Hematopoietic multipotent progenitor cell treated with erythropoietin and hydrocortisone succinate and interleukin-3 and kit ligand, for 17 days (in vitro differentiated cells): ENCODE measurements at places on chromosomes 4 and X.

DNA sequence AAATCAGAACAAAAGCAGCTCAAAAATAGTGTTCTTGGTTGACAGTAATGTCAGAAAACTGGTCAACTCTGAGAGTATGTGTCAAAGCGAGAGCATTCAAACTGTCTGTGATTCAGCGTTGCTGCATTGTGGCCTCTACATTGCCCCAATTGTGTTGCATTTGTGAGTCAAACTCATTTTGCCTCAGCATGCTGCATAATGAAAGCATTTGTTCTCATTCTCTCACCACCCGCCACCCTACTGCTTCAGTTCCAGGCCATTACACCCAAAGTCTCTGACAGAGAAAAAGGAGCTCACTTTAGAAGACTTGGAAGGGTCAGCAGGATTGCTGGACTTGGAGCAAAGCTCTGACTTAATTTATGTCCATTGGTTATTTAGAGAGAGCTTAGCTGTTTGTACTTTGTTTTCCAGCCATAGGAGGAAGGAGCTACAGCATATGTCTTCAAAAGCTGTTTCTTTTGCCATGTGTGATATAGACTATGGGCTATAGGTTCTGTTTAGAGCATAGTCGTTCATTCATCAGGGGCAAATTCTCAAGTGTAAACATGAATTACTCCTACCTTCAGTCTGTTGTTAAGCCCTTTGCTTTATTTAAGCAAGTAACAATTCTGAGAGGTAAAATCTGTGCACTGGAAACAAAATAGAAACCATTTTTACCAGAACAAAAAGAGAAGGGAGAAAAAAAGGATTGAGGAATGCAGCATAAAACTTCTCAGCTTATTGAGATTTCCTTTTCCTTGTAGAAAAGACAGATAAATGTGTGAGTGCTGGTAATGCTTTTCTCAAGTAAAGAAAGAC, 153.4 kb upstream of the ANK2 start:
- DNase-seq: no peak

DNA sequence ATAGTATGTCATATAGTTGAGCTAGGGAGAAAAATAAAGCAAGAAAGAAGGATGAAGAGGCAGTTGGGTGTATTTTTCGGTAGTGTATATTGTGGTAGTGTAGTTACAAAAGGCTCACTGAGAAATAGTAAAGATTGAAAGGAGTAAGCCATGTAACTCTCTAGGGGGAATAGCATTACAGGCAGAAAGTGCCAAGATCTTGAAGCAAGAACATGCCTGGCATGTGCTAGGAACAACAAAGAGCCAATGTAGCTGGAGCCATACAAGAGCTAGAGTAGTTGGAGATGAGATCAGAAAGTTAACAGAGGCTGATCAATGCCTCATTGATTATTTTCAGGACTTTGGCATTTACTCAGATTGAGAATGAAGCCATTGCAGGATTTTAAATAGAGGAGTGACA, 3.0 kb downstream of the ABCE1 start:
- DNase-seq: no peak

DNA sequence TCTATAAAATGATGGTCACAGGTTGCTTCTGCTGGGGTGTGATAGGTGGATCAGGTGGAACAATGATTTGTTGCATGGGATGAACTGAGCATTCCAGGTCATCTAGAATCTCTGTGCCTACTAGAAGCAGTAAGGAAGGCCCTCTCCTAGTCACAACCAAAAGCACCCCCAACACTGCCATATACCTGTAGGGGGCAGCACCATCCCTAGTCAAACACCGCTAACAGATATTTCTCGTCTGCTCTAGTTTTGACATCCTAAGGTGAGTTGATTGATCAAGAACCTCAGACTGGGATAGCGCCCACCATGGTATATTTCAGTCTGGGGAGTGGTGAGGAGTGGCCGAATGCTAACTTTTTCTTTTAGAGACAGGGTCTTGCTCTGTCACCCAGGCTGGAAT, 160.2 kb downstream of the NHS start:
- no peak for DNase-seq

DNA sequence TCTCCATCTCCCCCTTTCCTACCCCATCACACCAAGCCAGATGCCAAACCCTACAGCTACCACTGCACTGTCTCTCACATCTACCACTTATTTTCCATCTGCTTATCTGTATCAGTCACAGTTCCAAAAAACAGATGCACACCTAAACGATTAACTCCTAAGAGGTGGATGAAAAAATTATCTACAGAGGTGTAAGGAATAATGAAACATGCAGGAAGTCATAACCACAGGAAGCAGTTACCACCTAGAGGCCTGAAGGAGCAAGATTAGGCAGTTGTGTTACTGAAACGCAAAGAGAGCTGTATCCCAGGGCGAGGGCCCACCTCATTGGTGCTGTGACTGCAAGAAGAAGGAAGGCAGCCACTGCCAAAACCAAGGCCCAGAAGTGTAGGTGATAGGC, 87.8 kb upstream of the FAM241A start:
- DNase-seq: no peak

GRCh38 chr4:24482871-24483270, 101.5 kb downstream of the DHX15 start:
- no peak for DNase-seq

DNA sequence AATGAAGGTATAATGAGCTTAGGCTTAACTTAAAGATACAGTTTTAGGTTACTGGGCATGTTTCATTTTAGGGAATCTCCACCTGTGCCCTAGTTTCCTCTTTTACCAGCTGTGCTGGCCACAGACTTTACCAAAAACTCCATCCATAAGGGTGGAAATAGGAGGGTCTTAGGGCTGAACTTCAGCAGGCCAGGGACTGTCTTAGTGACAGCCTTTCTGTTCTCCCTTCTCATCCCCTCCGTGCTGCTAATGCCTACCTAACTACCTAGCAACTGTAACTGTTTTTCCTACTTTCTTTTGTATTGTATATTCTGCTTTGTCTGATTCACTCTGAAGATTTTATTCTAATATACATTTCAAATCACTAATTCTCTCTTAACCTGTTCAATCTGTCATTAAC, 1375.3 kb downstream of the PCDH18 start:
- DNase-seq: no peak

DNA sequence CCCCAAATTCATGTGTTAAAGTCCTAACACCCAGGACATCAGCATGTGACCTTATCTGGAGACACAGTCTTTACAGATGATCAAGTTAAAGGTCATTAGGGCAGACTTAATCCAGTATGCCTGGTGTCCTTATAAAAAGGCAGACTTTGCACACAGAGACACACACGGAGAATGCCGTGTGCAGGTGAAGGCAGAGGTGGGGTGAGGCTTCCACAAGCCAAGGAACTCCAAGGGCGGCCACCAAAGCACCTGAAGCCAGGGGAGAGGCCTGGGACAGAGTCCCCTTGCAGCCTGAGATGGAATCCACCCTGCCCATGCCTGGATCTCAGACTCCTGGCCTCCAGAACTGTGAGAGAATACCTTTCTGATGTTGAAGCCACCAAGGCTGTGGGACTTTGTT, 26.1 kb upstream of the SORCS2 start:
- no peak for DNase-seq

DNA sequence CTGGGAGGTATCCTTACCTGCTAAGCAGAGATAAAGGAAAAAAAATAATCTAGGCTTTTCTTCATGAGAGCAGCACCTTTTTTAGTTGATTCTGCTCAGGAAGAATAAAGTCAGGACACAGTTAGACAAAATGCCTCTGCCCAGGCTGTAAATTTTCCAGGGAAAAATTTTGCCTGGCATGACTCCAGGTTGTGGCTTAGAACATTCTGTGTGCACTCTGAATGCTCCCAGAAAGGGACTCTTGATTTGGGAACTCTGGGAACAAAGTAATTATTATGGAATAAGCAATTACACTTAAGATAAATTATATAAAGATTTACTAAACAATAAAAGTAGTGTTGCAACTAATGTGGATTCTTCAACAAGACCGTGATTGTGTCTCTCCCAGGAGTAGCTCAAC, 826.2 kb upstream of the TENM3 start:
- no peak for DNase-seq

- no peak for DNase-seq
These were observed 23.3 kb upstream of the MTM1 start for GRCh38 chrX:150544835-150545770.

DNA sequence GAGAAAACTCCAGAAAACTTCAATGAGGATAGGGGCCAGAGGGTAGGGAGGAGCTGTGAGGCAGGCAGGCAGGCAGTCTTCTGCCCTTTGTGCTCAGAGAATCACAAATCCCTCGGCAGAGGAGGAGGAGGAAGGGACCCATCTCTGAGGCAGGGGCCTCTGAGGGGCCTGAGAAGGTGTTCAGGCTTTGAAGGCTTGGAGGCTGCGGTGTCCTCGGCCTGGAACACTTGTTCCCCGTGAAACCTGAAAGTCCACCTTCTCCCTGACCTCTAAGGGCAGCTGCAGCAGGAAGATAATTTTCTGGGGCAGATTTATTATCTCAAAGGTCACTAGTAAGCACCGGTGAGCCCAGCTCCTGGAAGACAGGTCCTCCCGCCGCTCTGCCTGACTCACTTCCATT, 200.3 kb upstream of the BCOR start:
- DNase-seq: no peak

GRCh38 chr4:161601011-161601410, 562.8 kb downstream of the FSTL5 start:
- no peak for DNase-seq

DNA sequence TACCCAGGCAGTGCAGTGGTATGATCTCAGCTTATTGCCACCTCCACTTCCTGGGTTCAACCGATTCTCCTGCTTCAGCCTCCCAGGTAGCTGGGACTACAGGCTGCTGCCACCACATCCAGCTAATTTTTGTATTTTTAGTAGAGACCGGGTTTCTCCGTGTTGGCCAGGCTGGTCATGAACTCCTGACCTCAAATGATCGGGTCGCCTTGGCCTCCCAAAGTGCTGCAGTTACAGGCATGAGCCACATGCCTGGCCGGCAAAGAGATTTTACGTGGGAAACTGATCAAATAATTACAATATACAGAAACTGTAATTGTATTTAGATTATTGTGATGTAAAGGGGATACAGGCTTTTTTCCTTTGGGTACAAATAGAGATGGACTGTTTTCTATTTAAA, 33.7 kb downstream of the RBPJ start:
- no peak for DNase-seq

- no peak for DNase-seq
These were observed 100.3 kb downstream of the SLC34A2 start for GRCh38 chr4:25755911-25756310.

GRCh38 chrX:20884565-20884964, 489.7 kb upstream of the CNKSR2 start:
- DNase-seq: no peak

DNA sequence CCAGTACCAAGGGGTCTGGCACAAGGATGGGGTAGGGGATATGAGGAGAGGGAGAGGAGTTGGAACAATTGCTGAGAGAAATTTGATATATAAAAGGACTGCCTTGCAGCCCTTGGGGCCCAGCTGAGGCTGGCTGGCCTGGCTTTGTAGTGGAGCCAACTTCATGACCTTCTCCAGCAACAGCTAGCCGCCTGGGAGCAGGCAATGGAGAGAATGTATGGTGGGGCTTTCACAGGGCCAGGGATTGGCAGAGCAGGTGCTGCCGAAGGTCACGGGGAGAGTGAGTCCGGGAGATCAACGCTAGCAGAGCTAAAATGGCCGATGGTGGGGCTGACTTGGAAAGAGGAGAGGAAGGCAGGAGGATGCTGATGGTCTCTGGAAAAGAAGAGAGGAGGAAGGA, 120.4 kb upstream of the SMIM10 start:
- DNase-seq: no peak

- DNase-seq: no peak
These were observed 11.7 kb upstream of the CLDN34 start for GRCh38 chrX:9955506-9955905.

- DNase-seq: no peak
These were observed 112.9 kb upstream of the C1QTNF7 start for GRCh38 chr4:15314974-15315373.

DNA sequence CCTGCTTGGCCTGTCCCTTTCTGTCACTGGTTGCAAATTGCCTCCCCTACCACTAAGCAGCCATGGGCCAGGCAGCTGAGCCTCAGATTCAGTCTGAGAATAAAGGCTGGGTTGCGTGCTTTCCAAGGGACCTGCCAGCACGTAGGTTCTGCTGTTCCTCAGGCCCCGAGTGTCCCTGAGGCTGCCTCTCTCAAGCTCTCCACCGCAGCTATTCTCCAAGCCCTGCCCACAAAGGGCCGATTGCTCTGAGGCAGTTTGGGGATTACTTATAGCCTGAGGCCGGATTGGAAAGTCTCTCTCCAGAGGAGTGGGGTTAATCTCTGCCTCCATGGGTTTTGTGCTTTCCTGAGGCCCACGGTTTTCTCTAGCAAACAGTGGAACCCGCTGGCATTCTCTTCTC, 590.7 kb downstream of the BCOR start:
- no peak for DNase-seq

GRCh38 chrX:43836435-43837184, 45.6 kb downstream of the MAOB start:
- no peak for DNase-seq

- no peak for DNase-seq
These were observed 123.4 kb downstream of the SPCS3 start for GRCh38 chr4:176443117-176443516.

DNA sequence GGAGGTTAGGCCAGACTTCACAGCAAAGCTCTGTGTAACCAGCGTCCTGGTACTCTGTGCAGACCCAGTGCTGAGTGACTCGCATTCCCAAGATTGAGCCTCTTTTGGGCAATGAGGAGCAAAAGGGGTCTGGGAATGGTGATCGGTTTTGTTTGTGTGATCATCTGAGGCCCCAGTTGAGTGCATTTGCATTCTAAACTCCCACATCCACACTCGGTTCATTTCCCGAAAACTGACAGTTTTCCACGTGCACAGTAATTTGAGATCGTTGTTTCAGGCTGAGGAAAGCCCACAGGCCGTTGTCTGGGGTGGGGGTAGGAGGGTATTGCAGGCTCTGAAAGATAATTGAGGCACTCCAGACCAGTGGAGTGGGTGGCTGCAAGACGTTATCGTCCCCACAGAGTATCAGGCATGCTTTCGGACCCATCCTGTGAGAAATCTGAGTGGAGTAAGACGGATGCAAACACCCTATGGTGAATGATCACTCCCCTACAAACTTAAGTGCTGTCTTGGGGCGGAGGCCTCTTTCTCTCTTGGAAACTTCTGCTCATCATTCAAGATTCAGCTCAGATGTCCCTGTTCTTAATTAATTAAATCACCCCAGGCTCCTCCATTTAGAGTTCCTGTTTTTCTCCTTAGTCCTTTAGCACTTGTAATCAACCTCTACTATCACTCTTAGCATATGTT, 96.1 kb downstream of the AFF1 start:
- peak; percentile 54 for DNase-seq

- DNase-seq: no peak
These were observed 42.2 kb downstream of the SMARCA5 start for GRCh38 chr4:143555676-143556075.

- DNase-seq: peak; percentile 46
These were observed 761 bp upstream of the FRYL start for GRCh38 chr4:48780865-48781214.

DNA sequence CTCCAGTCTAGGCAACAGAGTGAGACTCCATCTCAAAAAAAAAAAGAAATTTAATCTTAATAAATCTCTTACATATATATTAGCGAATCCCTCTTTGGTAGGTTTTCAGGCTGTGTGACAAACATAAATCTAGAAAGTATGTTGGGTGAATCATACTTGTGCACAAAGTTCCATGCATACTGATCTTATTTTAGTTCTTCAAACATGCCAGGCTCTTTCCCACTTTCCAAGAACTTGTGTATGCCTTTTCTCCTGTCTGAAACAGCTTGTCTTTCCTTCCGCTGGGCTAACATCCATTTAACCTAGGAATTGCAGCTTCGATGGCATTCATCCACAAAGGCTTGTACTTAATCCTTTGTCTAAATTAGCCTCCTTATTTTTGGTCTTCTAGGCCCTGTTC, 156.6 kb upstream of the CASK start:
- no peak for DNase-seq
